Calu3 (cell line): ENCODE measurements at places on chromosomes 7 and 10. TPM values are rescaled to one million over a fixed set of nuclear protein-coding genes. Genes with fewer than 3 reads are reported as not detected.

DNA sequence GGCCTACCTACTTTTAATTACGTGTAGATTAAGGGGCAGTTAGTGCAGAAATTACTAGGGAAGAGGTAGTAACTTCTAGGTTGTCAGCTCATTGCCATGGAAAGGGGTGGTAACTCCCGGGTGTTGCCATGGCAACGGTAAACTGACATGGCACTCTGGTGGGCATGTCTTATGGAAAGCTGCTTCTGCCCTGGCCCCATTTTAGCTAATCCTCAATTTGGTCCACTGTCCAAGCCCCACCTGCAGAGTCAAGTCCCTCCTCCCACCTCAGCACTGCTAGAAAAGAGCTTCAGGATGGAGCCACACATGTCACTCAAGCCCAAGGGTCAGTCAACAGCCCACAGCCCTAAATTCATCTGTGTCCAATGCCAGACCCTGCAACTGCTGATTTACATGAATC, 7.5 kb upstream of the ZKSCAN1 start:
- no peaks in the 10 kb centered on the region for H3K27me3 ChIP-seq
- no peak overlapping the region for H3K4me3 ChIP-seq
- H3K4me1 ChIP-seq: peaks cover 8% of the 10 kb centered on the region
- H3K36me3 ChIP-seq: peaks cover 3% of the 10 kb centered on the region
- H3K27ac ChIP-seq: no peak overlapping the region

DNA sequence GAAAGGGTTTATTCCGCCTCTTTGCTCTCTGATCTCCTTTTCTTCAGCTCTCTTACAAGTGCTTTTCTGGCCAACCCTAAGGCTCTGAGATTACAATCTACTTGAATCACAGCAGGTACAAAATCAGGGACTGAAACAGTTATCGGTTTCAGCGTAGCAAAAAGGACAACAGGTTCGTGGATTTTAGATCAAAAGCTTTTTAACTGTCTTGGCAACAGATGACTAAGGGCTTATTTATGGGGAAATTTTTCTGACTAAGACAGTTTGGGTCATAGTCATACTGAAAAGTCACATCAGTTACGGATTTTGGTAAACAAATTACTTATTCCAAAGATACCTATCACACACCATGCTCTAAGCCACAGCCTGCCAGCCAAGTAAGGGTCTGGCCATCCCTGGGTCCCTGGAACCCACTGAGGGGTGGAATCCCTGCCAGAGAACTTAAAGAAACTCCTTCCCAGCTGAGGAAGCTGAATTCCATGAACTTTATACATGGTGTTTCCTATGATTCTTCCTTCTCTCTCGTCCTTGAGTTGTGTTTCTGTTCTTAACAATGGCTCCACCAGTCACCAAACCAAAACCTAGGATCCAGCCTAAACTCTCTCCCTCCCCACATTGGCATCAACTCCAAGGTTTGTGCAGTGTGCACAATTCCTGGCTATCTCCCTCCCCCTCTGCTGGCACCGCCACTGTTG, 169.3 kb downstream of the FAM107B start:
- H3K4me3 ChIP-seq: peak overlapping the region; percentile 85
- peaks cover 44% of the 10 kb centered on the region for H3K4me1 ChIP-seq
- DNase-seq: no peak
- H3K36me3 ChIP-seq: peaks cover 37% of the 10 kb centered on the region
- no peaks in the 10 kb centered on the region for H3K27me3 ChIP-seq

GRCh38 chr7:6323967-6324701, 51.7 kb upstream of the CYTH3 start:
- no peak overlapping the region for H3K27ac ChIP-seq
- H3K27me3 ChIP-seq: no peaks in the 10 kb centered on the region
- peaks cover 9% of the 10 kb centered on the region for H3K36me3 ChIP-seq
- H3K4me3 ChIP-seq: no peak overlapping the region
- no peak for DNase-seq

- peak overlapping the region; percentile 73 for H3K27ac ChIP-seq
- no peak for DNase-seq
- H3K27me3 ChIP-seq: no peaks in the 10 kb centered on the region
- H3K4me1 ChIP-seq: peaks cover 72% of the 10 kb centered on the region
- peaks cover 6% of the 10 kb centered on the region for H3K36me3 ChIP-seq
These were observed 43.4 kb upstream of the ITGB8 start for GRCh38 chr7:20287317-20287716.

- H3K4me1 ChIP-seq: no peaks in the 10 kb centered on the region
- no peaks in the 10 kb centered on the region for H3K27me3 ChIP-seq
- peaks cover 5% of the 10 kb centered on the region for H3K36me3 ChIP-seq
- H3K4me3 ChIP-seq: no peak overlapping the region
- DNase-seq: no peak
These were observed 69.3 kb downstream of the LRRC4 start for GRCh38 chr7:127961786-127962453.

DNA sequence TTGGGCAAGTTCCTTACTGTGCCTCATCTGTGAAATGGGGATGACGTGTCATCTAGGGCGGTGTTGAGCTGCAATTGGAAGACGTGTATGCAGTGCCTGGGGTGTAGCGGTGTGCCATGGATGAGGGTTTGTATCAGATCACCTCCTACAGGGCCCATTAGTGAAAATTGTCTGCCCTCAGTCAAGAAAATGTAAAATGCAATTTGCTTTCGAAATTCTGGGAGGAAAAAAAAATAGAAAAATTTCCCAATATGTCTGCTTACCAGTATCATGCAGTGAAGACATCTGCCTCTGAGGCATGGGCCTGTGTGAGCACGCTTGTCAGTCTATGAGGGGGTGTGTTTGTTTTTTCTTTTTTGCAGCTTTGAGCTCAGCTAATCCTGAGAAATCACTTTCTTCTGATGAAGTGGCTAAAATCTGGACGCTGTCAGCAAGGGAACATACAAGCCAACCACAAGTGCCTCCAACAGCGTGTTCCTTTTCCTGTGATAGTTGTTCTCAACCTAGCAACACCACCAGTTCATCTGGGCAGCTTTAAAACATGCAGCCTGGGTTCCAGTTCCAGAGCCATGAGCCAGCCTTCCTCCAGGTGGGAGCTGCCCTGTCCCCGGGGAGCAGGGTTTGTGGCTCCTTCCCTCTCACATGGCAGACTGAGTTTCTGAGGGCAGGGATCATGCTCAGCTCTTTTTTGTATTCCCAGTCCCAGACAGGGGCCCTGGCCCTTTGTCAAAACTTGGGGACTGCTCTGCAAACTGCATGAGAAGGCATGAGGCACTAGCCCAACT, 10.3 kb downstream of the FAM241B start:
- peaks cover 18% of the 10 kb centered on the region for H3K27me3 ChIP-seq
- H3K27ac ChIP-seq: no peak overlapping the region
- no peak for DNase-seq
- no peaks in the 10 kb centered on the region for H3K36me3 ChIP-seq
- no peaks in the 10 kb centered on the region for H3K4me1 ChIP-seq
- no peak overlapping the region for H3K4me3 ChIP-seq

GRCh38 chr7:2713978-2714377, 26.0 kb downstream of the AMZ1 start:
- no peaks in the 10 kb centered on the region for H3K27me3 ChIP-seq
- H3K36me3 ChIP-seq: peaks cover 54% of the 10 kb centered on the region
- no peak overlapping the region for H3K27ac ChIP-seq

DNA sequence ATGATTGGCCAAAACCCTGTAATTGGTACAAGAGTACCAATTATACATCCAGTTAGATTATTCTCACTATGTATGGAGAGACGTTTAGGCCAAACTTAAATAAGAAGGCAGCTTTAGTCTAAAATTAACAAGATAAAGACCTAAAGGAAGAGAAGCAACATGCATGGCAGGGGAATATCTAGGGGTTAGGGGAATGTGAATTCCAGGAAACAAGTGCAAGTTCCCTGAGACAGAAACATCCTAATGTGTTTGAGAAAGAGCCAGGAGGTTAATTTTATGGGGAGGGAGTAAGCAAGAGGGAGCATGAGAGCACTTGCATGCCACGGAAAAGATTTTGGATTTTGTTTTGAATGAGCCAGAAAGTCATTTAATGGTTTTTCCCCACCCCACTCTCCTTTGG, 39.6 kb upstream of the CCDC6 start:
- H3K4me1 ChIP-seq: peaks cover 28% of the 10 kb centered on the region
- H3K27ac ChIP-seq: no peak overlapping the region
- H3K4me3 ChIP-seq: no peak overlapping the region
- H3K36me3 ChIP-seq: no peaks in the 10 kb centered on the region

GRCh38 chr10:1148855-1149605, 92.8 kb downstream of the WDR37 start:
- H3K36me3 ChIP-seq: no peaks in the 10 kb centered on the region
- no peak overlapping the region for H3K4me3 ChIP-seq
- DNase-seq: no peak

- no peaks in the 10 kb centered on the region for H3K27me3 ChIP-seq
- H3K4me3 ChIP-seq: peak overlapping the region; percentile 99
These were observed 1.3 kb downstream of the DDX21 start for GRCh38 chr10:68957284-68957615.

DNA sequence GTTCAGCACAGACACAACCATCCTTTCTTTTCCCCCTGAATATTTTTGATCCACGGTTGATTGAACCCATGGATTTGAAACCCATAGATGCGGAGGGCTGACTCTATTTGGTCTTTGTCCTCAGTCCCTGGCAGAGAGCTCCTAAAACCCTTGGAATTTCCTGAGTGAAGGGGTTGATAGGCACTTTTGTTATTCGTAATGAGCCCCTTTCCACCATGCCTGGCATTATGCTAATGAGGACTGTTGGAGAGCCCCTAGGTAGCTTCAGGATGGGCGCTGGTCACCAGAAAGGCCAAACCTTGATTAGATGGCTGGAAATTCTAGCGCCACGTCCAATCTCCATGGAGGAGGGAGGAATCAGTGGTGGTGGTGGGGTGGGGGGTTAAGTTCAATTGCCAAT, 205.8 kb upstream of the GRB10 start:
- no peak overlapping the region for H3K4me3 ChIP-seq
- H3K36me3 ChIP-seq: no peaks in the 10 kb centered on the region
- H3K27ac ChIP-seq: no peak overlapping the region
- no peaks in the 10 kb centered on the region for H3K27me3 ChIP-seq

DNA sequence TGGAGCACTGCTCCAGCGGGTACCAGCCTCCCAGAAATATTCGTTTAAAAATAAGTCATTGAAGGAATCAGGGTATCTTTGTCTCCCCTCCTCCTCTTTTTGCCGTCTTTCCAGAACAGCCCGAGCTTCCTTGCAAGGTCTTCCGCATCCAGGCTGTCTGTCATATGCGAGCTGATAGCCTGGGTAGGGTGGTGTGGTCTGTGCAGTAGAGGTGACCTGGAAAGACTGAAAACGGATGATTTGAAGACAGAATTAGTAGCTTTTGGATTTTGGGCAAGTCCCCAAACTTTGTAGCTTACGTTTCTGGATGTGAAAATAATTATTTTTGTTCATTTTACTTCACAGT, 480 bp downstream of the VPS50 start:
- H3K27me3 ChIP-seq: no peaks in the 10 kb centered on the region
- DNase-seq: peak; percentile 3
- H3K36me3 ChIP-seq: peaks cover 15% of the 10 kb centered on the region
- peak overlapping the region; percentile 94 for H3K27ac ChIP-seq
- H3K4me3 ChIP-seq: peak overlapping the region; percentile 93
- H3K4me1 ChIP-seq: no peaks in the 10 kb centered on the region

- H3K4me3 ChIP-seq: no peak overlapping the region
- H3K36me3 ChIP-seq: no peaks in the 10 kb centered on the region
- H3K27me3 ChIP-seq: no peaks in the 10 kb centered on the region
- peaks cover 24% of the 10 kb centered on the region for H3K4me1 ChIP-seq
- no peak overlapping the region for H3K27ac ChIP-seq
- DNase-seq: no peak
These were observed 7.1 kb downstream of the ZMYND11 start for GRCh38 chr10:142371-142770.

DNA sequence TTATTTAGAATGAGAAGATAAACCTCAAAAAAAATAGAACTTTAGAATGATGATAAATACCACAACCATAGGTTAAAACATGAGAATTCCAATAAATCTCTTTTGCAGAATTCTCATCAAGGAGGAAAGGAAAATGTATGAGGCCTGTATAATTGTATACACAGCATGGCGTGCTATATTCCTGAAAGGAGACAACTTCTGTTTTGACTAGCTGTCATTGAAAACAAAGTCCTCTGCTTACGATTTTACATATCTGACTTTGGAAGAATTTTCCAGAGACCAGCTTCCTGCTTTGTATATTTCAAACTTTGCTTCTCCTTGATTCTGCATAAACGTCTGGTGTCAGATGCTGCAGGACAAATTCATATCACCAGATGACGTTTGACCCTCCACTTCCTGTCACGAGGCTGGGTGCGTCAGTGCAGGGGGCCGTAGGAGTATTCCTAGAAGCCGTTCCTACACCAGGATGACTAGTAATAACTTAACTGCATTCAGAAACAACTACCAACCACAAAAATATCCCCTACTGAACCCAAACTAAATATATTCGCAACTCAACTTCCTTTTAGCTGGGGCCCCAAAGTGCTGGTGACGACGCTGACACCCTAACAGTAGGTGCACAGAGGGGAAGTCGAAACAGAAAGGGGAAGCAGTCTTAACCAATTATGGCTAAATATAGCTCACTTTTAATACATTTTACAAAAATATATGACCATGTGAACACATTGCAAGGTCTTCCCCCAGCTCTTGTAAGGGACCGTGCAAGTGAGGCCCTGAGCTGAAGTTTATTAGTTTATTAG, 178.6 kb upstream of the INHBA start:
- H3K27ac ChIP-seq: no peak overlapping the region
- H3K27me3 ChIP-seq: peaks cover 78% of the 10 kb centered on the region
- H3K36me3 ChIP-seq: no peaks in the 10 kb centered on the region
- no peak for DNase-seq

DNA sequence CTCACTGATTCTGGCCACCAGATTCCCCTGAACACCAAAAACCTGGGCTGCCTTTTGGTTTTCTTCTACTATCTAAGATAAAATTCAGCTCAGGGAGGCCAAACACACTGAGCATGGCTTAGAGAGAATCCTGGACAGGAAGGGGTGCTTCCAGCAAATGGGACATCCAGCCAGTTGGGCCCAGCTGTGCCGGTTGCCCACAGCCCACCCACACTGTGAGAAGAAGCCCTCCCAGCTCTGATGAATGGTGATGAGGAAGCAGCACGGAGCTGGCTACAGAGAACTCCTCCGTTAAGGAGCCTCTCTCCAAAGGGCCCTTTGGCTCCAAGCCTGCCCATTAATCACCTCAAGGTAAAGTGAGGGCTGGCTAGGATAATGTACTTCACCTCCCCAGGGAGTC, 15.9 kb downstream of the LRRC18 start:
- no peaks in the 10 kb centered on the region for H3K36me3 ChIP-seq
- H3K4me3 ChIP-seq: no peak overlapping the region
- peaks cover 79% of the 10 kb centered on the region for H3K27me3 ChIP-seq
- no peak for DNase-seq
- no peaks in the 10 kb centered on the region for H3K4me1 ChIP-seq

GRCh38 chr10:103238506-103239252, 7.0 kb upstream of the RPEL1 start:
- peak overlapping the region; percentile 100 for H3K27ac ChIP-seq
- H3K27me3 ChIP-seq: no peaks in the 10 kb centered on the region

- no peak overlapping the region for H3K27ac ChIP-seq
- H3K36me3 ChIP-seq: no peaks in the 10 kb centered on the region
- DNase-seq: no peak
- H3K4me1 ChIP-seq: peaks cover 10% of the 10 kb centered on the region
- H3K4me3 ChIP-seq: no peak overlapping the region
- peaks cover under 1% of the 10 kb centered on the region for H3K27me3 ChIP-seq
These were observed 64.5 kb upstream of the MYL10 start for GRCh38 chr7:101693498-101694091.

- DNase-seq: peak; percentile 63
- H3K4me1 ChIP-seq: no peaks in the 10 kb centered on the region
- H3K36me3 ChIP-seq: no peaks in the 10 kb centered on the region
- peaks cover 48% of the 10 kb centered on the region for H3K27me3 ChIP-seq
These were observed 240.1 kb downstream of the ELMO1 start for GRCh38 chr7:37208528-37208927.

Gene SEMA4G
- total RNA-seq: 15.9 and 20.6 TPM in 2 replicates

Gene AKR1C3
- 177 and 181 TPM in 2 replicates for total RNA-seq

Gene PLCE1
- total RNA-seq: 1.8 and 3.2 TPM in 2 replicates

Gene MBL2
- not detected in 2 replicates for total RNA-seq
